Activated naive CD4-positive, alpha-beta T cell (primary cell): ENCODE measurements at places on chromosomes 5 and 9.

DNA sequence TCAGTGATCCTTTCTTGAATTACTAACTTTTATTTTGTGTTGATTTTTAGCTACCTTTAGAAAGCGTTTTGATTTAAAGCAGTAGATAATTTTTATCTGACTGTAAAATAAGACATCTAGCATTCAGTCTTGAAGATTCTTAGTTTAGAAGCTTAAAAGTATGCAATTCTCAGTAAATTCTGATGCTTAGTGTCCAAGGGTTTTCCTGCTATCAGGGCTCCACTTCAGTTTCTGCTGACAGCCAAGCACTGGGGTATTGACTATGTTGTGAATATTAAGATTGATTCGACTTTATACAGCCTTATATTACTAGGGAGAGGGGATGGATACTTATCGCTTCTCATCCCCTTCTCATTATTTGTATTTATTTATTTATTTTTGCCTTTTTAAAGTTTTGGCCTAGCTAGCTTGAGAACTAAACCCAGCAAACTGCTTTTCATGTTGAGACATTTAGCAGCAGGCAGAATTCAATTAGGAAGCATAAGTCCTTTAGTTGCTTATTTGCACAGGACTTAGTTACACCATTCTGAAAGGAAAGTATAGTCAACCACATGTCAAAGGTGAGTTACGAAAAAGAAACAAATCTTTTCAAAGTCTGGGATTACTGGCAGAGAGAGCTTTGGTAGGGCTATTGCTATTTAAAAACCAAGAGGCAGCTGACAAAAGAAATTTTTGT lies 2.9 kb downstream of the PBX3 start:
- DNase-seq, result no peak

- DNase-seq, result no peak
Measured at GRCh38 chr9:88746029-88746742, 211.2 kb downstream of the NXNL2 start.

- DNase-seq, result no peak
Measured at GRCh38 chr9:109912726-109913460, 132.9 kb downstream of the PALM2AKAP2 start.

- DNase-seq, result no peak
Measured at GRCh38 chr5:1112596-1113331, 901 bp upstream of the SLC12A7 start.

DNA sequence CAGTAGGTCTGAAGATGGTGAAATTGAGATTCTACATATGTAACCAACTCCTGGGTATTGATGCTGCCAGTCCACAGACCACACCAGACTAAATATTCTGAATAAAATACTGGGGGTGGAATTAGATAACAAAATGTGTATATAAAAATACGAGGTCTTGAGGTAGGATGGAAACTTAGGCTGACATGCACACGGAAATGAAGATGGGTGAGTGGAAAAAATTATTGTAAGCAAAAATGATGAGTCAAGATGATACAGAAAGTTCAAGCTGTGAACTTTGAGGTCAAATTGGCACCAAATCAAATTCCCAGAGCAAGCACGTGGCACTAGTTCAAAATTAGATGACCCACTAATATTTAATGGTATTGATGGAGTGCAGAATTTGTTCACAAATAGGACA lies 713.4 kb upstream of the ACO1 start:
- no peak for DNase-seq

GRCh38 chr9:93486268-93486667 lies 32.9 kb upstream of the FAM120AOS start:
- DNase-seq, result no peak

DNA sequence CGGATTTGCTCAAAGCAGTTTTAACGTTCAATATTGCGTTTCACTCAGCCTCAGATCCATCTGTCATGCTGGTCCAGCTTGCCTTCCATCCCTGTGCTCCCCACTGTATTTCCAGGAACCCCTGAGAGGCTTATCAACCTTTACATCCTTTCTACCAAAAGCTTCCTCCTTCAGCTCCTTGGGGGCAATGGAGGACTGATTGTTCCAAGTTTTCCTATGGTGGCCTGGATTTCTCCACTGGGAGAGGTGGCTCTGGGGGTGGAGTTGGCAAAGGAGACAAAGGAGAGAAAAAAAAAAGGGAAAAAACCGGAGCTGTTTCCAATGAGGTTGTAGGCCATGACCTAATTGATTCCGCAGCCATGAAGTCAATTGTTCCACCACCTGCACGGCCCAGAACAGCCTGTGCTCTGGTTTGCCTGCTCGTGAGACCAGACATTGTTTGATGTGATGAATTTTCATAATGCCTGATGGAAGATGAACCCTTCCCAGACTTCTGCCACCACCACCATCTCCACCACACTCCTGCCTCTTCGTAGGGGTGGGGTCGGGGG lies 54.1 kb downstream of the ABLIM3 start:
- DNase-seq, result no peak

DNA sequence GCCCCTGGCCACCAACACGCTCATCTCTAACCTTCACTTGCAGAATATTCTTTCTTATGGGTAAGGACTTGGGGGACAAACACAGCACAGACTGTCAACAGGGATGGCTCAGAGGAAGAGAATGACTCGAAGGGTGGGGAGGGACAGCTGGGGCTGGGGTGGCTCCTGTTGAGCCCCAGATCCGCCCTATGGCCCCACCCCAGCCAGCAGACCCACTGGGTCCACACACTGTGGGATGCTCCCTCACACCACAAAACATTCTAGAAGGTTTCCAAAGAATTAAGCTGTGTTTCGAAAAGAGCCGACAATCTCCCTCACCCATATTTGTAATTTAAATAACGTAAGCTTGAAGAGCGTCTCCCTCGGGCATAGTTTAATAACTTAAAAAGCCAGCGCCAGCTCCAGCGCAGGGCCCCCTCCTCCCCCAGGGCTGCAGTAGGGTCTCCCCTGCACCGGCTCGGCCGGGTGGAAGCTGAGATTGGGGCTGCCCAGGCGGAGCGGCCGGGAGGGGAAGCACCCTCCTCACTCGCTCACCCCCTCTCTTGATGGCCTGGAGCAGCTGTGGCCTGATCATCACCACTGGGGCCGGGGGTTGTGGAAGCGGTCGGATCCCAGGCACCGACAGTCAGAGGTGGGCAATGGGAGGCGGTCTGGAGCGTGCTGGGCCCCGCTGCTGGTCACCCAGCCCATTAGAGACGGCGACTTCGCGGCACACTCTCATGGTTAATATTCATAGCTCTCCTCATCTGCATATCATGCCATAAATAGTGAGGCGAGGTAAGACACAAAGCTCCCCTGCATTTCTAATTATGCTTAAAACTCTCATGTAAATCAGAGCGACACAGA lies 37.6 kb downstream of the NACC2 start:
- no peak for DNase-seq

- no peak for DNase-seq
Measured at GRCh38 chr5:52830650-52831049, 42.9 kb downstream of the ITGA1 start.

GRCh38 chr5:56514245-56514644 lies 281.1 kb upstream of the ANKRD55 start:
- DNase-seq, result no peak

DNA sequence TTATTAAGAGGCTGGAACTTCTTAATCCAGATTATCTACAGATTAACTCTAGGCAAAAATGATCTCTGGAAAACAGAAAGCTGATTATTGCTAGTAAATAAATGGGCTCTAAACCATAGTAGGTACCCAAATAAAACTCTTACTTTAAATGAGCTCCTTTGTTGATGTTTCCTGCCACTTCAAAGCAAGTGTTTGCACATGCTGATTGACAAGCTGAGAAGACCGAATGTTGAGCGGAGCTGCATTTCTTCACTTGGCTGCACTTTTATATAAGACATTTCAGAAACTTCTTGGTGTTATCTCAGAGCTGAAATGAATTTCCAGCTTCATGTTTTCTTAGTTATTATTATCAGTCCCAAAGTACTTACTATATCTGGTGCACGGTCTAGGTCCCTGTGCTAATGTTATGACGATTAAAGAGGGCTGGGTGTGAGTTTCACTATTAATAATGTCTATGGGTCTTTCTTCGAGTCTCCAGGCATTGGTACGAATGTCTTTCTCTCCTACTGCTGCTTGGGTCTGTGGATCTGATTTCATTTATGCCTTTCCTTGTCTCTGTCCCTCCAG lies 58.6 kb upstream of the CTXN3 start:
- DNase-seq, result no peak

DNA sequence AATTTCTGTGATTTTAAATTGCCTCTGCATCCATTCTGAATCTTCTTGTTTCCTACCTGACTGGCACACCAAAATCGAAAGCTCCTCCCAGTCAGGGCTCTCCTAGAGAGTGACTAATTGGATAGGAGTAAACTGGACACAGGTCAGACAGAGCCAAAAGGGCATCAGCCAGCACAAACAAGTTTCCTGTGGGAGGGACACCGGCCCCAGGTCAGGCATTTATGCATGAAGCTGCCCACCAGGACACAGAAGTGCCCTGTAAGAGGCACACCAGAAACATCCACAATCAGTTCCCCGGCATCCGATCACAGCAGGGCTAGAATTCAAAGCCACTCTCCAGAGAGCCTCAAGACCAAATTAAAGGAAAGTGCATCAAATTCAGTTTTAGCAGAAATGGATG lies 78.4 kb downstream of the SFXN1 start:
- no peak for DNase-seq
